Cortex of kidney (tissue), 1 donor: ENCODE measurements at places on chromosomes 3 and 15.

GRCh38 chr3:31962801-31963205, 18.3 kb downstream of the OSBPL10 start:
- DNase-seq = no peak

DNA sequence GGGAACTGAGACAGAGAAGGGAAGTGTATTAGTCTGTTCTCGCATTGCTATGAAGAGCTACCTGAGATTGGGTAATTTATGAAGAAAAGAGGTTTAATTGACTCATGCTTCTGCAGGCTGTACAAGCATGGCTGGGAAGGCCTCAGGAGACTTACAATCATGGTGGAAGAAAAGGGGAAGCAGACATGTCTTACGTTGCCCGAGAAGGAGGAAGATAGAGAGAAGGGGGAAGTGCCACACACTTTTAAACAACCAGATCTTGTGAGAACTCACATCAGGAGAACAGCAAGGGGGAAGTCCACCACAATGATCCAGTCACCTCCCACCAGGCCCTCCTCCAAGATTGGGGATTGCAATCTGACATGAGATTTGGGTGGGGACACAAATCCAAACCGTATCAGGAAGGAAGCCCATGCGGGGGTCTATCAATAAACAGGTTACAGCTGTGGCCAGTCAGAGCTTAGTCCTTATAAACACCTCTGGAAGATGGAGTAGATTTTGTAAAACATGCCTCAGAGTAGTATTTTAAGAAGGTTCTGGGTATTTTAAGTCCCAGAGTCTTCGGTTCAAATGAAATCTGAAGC, 153.9 kb downstream of the GHSR start:
- DNase-seq = no peak

- no peak for DNase-seq
These were observed 3.6 kb downstream of the LRRC57 start for GRCh38 chr15:42544853-42545629.

GRCh38 chr3:16723978-16724377, 118.8 kb upstream of the DAZL start:
- no peak for DNase-seq

DNA sequence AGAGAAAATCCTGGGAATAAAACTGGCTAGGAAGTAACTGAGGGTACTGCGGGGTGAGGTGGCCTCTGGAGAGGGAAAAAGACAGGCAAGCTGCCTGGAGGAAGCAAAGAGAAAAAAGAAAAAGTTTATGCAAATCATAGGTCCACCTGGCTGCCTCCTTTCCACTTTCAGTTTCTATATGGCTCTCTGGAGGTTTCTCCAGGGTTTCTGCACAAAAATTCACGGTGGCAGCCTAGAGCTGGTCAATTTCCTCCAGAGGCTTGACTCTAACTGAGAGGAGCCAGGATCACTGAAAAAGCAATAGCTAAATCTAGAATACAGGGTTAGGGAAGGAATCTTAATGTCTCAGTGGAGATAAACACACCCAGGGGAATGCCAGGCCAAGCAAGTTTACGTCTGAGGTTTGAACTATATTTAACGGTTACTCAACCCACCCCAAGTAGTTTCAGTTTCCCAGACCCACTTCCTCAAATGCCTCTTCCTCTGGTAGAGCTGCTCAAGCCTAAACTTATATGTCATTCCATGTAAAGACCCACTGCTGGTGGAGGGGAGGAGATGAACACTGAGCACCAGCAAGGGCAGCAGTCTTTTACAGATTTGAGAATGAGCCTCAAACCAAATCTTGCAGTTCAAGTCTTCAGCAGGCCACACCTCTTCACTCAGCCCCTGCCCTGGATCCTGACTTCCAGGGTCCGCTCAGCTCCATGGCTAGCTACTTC, 5.7 kb downstream of the LYSMD2 start:
- no peak for DNase-seq

DNA sequence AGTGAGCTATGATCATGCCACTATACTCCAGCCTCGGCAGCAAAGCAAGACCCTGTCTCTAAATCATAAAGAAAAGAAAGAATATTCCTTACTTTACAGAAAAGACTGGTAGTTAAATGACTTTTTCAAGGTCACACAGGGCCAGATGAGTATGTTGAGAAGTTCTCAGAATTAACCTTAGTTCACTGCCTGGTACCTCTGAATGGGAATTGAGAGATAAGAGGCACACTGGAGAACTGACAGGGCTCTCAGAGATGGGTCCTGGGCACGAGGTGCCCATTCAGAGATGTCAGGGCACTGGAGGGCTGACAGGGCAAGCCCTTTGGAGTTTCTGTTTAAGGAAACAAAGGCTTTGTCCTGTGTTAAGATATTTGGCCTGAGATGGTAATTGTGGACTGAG, 157.7 kb downstream of the PDE8A start:
- DNase-seq = no peak

GRCh38 chr15:58393241-58393662, 38.5 kb upstream of the LIPC start:
- no peak for DNase-seq

- no peak for DNase-seq
These were observed 7.7 kb downstream of the CXCR6 start for GRCh38 chr3:45950686-45951600.

GRCh38 chr15:54197995-54198394, 219.8 kb downstream of the UNC13C start:
- no peak for DNase-seq

DNA sequence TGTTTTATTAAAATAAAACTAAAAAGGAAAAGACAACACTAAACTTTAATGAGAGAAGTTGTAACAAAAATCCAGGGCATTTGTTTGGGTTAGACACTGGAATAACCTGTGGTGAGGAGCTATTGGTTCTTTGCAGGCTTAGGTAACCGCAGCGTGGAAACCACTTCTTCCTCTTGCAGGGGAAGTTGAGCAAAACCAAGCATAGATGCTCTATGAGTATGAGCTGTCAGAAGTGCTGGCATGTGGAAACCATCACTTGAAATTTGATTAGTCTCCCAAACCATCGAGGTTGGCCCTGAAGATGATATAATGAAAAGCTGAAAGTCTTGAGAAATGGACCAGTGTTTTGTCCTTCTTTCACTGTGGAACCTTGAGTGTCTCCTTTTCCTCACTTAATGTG, 127.1 kb upstream of the RBMS3 start:
- no peak for DNase-seq
